ENCODE measurements at places on chromosomes 16 and 17.

DNA sequence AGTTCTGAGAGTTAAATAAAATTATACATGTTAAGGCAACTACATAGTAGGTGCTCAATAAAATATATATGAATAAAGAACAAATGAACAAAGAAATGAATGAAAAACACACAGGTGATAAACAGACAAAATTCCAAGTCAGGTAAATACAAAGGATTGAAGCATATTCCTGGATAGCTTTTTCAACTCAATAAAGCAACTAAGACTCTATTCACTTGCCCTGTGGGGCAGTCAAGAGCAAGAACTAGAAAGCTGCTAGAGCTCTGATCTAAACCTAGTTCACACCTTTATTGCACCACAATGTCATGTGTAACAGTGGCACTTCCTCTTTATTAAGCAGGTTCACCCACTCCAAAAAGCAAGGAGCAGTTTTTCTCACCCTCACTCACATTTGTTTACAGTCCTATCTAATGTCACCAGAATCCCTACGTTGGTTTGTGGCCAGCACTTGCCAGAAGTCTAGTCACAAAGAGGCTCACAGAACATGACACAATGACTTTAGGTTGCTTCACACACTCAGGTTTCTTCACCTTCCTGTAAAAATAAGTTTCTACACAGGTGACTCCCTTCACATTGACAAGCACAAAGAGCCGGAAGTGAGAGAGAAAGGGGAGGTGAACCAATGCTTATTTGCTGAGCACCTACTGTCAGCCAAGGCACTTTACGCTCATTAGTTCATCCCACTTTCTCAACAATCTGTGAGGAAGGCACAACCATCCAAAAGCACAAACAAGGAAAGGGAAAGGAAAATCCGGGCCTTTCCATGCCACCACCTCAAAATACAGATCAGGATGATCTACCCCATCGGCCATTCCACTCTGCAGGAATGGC, 70.8 kb downstream of the XPO6 start:
- peak; percentile 47 for DNase-seq

- no peak for DNase-seq
Observed at GRCh38 chr16:79599837-79600637, 500 bp downstream of the MAF start.

DNA sequence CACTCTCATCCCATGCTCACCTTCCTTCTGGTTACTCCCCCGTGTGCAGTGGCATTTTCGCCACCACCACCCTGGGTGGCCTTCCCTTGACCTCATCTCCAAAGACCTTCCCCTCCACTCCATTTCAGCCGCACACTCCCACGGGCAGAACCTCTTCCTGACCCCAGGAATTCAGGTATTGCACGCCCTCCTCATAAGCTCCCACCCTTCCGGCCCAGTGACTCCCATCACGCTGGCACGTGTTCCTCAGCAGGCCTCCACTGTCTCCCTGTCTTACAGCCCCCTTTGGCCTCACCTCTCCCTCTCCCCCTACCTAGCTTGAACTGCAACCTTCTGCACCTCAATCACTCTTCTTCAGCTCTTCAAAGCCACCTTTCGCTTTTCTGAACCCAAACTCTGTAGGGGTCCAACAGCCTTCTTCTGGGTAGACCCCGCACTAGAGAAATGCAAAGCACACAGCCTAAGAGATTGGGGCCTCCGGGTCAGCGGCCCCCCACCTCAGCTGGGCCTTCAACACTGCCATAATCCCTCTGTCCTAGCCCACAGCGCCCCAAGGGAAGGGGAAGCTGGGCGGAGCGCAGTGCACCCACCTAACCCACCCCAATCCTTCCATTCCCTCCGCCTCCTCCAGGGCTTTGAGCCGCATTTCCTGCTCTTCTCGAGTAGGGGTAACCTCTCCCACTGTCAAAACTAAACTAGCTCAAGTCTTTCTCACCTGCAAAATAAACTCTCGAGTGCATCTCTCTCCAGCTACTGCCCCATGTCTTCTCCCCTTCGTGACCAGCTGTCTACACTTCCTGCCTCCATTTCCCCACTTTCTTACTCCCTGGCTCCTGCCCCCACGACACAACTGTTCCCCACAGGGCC, 1.7 kb upstream of the TMEM97 start:
- no peak for DNase-seq

DNA sequence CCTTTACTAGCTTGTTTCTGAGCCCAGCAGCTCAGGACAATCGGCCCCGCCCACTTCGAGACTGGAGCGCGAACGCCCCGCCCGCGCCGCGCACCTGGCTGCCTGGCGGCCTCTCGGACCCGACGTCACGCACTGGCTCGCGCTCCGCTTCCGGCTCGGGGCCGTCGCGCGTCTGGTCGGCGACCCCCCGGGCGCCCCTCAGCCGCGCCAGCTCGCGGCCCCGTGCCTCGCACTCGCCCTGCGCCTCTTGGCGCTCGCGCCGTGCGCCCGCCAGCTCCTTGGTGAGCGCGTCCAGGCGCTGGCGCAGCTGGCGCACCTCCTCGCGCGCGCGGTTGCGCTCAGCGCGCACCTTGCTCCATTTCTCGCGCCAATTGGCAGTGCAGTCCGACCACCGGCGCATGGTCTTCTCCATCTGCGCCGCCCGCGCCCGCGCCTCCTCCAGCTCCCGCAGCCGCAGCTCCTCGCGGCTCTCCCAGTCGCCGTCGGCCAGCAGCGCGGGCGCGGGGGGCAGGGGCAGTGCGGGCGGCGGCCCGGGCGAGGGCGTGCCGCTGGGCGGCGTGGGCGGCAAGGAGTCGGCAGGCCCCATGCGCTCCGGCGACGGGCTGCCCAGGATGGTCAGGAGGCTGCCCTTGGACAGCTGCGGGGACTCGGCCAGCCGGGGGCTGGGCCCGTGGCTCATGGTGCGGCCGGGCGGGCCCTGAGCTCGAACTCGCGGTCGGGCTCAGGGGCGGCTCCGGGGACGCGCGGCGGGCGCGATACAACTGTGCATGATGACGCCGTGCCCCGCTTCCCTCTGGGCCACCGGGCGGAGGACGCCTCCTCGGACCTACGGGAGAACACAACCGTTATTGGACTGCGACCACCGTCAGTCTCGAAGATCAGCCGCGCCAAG, 7.6 kb downstream of the CCDC102A start:
- DNase-seq, result no peak

DNA sequence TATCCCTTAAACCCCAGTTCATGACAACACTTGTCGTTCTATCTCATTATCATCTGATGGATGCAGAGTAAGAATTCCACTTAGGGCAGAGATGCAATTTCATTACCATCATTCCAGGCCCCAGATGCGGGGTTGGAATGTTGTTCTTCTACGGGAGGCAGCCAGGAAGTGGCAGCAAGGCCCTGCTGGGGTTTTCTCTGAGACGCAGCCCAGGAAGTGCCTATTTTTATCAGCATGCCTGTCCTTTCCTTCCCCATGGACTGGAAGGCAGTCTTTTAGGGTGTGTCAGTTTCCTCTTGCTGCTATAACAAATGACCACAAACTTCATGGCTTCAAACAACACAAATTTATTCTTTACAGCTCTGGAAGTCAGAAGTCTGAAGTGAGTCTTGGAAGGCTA, 246.6 kb upstream of the DYNLRB2 start:
- no peak for DNase-seq

DNA sequence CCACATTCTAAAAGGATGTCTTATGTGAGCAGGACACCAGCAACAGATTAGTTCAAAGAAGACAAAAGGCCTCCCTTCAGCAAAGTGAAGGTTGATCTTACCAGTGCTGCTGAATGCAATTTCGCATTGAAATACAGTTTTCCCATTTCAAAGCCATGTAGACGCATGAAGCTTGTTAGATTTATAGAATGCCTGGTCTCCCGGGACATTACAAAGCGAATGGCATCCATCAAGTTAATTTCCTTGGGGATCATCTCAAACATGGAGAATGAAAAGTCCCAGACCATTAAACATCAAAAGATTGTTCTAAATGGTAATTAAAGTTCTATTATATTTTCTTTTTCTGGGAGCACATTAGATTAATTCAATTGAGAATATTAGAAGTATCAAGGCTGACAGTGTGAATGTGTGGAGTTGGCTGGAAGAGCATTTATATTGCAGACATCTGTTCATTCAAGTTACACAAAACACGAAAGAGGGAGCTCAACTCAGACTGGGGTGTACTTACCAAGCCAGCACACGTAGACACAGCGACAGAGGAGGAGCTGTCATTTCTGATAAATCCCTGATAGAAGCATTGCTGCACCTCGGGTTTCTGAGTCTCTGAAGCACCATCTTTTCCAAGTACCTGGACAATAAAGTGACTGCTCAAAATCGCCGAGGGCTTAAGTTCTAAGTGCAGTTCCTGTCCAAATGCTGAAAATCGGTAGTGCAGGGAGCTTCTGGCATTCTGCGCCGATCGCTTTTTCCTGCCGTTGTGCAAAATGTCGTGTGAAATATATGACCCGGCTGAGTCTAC, 3.8 kb downstream of the ADAMTS18 start:
- DNase-seq, result no peak

DNA sequence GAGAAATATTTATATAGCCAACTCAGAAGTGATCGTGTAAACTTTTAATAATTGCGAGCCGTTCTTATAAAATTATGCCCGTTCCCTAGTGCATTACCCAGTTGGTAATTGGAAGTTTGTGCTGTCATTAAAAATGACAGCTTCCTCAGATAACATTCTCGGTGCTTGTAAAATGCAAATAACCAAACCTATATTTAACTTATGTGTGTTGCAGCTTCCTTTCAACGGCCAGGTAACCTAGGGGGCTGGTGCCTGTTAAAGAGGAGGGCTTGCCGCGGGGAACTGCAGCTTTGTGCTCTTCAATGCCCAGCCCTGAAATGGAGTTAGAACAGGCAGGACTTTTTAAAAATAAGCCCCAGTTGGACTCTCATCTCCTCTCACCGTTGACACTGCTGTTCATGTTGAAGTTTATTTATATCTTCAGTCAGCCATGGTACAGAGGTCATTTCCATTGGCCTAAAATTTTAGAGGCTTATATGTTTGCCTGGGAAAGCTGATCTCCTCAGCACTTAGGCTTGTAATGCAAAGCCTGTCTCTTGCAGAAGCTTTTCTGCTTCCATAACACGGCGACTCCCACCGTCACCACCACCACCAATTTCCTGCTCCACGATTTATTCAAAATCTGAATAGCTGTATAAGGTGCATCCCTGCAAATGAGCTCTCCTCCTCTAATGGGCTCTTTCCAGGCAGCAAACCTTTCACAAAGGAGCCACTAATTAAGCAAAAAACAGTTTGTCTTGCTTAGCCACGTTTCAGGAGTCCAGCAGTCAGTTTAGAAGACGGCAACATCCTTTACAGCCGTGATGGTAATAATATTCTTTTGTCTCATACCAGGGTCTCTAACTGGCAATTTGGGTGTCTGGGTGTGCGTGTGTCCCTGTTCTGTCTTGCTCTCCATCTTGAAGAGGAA, 74.7 kb downstream of the RPA1 start:
- no peak for DNase-seq

DNA sequence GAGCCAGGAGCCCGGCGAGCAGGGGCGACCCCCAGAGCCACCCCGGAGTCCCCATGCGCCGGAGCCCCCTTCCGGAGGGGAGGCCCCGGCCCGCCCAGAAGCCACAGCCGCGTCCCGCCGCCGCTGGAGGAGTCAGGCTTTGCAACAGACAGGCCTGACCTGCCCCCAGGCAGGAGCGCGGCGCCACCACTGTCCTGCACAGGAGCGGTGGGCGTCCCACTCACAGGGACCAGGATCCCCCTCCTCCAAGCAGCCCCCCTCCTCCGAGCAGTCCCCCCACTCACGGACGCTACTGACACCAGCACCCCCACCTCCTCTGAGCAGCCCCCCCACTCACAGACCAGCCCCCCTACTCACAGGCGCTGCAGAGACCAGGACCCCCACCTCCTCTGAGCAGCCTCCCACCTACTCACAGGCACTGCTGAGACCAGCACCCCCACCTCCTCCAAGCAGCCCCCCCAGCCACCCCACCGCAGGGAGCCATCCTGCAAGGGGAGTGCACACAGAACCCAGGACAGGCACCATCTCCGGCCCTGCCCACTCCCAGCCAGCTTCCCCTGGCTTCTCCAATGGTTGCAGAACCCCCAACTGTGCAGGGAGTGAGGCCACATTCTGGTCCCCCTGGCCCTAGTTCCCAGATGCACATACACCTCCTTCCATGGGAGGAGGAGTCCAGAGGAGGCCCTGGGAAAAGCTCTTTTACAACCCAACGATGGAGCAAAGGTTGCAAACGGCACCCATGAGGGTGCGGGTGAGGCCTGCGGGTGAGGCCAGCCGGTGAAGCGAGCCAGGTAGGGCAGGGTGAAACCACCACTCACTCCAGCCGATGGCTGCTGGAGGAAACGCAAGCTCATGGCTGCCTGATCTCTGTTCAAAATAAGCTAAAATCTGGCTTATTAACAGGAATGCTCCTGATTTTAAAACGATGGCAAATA, 69.9 kb downstream of the ABR start:
- DNase-seq, result no peak

DNA sequence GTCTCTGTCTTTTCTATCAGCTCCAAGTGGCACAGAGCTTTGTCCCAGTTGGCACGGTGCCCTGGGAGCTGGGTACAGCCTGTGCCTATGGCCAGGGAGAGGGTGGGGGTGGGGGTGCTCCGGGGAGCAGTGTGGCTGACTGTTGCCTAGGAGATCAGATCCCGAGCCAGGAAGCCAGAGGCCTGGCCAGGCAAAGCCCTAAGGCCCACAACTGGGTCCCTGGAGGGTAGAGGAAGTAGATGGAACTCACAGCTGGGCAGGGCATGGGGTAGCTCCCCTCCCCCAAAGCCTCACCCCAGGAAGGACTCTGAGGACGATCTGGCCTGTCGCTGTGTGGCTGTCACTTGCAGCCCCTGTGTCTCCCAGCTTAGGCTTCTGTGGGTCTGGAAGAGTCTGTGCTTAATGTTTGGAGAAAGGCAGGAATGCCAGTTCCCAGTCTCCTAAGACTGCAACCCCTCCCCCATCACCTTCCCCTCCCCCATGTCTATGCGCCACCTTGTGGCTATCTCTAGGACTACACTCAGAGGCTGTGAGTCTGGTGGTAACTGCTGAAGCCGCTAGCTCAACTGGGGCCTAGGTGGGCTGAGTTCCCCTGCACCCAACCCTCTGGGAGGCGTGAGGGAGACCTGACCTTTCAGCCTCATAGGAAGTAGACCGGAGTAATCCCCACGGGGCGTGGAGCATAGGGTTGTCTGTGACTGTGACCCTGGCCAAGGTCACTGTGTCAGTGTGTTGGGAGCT, 12.6 kb downstream of the THRA start:
- peak; percentile 51 for DNase-seq

- no peak for DNase-seq
Observed at GRCh38 chr17:72486806-72487205, 366.0 kb downstream of the SOX9 start.

DNA sequence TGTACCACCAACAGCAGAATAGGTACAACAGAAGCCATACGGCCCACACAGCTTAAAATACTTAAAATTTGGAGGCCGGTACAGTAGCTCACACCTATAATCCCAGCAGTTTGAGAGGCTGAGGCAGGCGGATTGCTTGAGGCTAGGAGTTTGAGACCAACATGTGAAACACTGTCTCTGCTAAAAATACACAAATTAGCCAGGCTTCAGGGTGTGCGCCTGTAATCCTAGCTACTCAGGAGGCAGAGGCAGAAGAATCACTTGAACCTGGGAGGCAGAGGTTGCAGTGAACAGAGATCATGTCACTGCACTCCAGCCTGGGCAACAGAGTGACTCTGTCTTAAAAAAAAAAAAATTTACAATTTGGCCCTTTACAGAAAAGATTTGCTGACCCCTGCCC, 17.0 kb downstream of the GFOD2 start:
- no peak for DNase-seq

GRCh38 chr16:63385714-63386432, 1349.6 kb upstream of the CDH8 start:
- DNase-seq, result no peak

- DNase-seq, result no peak
Observed at GRCh38 chr16:19033761-19034160, 33.7 kb upstream of the COQ7 start.
